ENCODE measurements at places on chromosomes 2 and 18.

- no peak for DNase-seq
Measured at GRCh38 chr2:51065276-51065675, 33.3 kb upstream of the NRXN1 start.

DNA sequence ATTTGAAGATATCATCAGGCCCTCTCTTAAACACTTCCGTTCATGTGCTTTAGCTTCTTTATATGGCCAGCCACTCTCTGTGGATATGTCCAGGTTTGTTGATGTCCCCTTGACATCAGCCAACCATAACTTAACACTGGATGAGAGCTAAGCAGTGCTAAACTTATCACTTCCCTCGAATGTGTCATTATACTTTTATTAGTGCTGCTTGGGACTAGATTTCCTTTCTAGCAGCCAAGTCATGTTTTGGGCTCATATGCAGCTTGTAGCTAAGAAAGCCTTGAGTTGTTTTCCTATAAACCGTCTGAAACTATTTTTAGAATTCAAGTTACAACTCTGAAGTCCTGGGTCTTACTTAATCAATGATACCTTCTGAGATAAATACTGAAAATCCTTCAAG, 144.8 kb upstream of the TNP1 start:
- DNase-seq = no peak

DNA sequence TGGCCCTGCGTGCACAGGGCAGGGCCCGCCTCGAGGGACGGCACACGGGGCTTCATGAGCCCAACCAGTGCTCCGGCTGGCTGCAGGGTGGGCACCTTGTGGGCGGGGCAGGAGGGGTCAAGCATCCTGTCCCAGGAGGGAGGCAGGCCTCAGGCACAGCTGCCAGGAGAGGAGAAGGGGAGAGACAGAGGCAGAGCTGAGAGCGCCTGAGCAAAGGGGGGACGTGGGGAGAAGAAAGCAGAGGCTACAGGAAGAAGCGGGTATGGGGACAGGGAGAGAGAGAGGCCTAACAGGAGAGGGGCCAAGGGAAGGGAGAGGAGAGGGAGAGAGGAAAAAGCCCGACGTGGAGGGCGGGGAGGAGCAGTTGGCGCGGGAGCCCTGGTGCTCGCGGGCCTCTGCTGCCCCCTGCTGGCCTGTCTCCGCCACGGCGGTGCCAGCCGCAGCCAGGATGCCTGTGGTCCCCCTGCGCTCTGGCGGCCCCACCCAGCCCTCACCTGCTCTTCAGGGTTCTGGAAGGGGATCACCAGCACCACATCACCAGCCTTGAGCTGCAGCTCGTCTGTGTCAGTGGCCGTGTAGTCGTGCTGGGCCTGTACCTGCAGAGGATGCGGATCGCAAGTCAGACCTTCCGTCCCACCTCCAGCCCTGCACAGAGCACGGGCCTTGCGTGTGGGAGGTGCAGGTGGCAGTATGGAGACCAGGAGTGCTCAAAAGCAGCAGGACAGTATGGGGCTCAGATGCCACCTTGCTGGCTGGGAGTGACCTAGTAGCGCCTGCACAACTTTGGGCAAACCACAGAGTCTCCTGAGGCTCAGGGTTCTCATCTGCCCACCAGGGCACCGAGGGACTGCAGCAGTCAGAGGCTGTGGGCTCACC, 56.8 kb downstream of the BIN1 start:
- DNase-seq = no peak

DNA sequence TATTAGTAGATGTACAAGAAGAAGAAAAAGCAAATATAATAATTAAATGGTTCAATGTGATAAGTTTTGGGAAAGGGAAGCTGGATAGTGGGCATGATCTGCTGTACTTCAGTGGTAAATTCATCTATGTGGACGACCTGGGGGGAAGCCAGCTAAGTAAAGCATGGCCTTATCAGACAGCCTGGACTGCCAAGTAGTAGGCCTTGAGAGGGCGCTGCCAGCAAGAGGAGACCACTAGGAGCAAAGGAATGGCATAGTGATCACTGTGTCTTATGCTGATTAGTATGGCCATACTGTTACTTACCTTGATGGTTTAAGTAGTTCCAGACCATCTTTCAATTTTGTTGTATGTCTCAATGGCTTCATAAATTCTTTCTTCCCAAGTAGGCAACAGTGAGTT, 287.6 kb downstream of the SETBP1 start:
- no peak for DNase-seq

GRCh38 chr2:3377279-3377611, 373 bp downstream of the EIPR1 start:
- no peak for DNase-seq

- DNase-seq = peak; percentile 90
Measured at GRCh38 chr2:48852938-48853337, 97.4 kb upstream of the LHCGR start.

- DNase-seq = no peak
Measured at GRCh38 chr2:101328474-101329007, 20.0 kb upstream of the RNF149 start.

DNA sequence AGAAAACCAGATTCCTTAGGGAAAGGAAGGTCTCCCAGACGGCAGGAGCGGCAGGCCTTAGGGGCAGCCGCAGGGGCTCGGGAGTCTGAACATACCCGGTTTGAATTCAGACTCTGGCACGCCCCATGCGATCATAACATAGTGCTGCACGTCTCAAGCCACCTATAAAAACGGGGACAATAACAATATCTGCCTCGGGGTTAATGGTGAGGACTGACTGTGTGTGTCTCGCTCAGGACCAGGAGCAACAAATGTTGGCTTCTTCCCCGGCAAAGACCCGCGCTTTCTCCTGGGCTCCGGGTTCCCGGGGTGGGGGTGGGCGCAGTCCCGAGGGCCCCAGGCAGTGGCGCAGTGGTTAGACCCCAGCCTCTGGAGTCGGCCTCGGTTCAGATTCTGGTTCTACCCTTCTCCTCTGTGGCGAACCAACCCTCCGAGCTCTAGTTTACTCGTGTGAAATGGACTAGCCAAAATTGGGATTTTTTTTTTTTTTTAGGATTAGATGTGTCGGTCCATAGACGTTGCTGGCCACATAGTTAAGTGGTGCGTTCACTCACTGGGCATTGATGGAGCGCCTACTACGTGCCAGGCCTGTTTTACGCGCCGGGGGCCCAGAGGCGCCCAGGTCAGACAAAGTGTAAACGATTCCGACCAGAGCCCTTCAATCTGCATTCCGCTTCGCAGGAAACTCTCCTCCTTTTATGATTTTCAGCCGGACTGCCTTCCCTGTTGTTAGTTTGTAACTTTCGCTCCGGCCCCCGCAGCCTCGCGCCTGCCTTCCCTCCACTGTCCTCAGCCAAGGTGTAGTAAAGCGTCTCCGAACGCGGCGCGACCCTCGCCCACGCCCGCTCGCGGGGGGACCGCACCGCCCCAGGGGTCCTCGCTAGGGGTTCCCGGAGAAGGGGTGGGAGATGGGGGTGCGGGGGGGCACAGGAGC, 820 bp upstream of the SH3BP4 start:
- no peak for DNase-seq

DNA sequence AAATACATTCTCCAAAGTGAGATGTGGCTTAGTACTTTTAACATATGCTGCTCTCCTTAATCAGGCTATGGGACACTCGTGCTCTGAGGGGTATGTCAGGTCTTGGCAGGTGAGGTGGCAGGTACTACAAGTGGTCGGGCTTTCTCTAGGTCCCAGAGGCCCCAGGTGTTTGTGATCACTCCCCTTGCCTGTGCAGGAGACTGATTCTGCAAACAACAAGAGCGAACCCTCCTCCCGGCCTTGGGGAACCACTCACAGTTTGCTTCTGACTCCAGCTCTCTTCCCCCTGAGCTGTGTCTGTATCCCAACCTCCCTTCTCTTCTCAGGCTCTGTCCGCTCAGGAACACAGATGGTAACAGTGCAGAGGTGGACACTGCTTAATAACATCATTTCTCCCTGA, 48.1 kb downstream of the ATOH8 start:
- DNase-seq = no peak

DNA sequence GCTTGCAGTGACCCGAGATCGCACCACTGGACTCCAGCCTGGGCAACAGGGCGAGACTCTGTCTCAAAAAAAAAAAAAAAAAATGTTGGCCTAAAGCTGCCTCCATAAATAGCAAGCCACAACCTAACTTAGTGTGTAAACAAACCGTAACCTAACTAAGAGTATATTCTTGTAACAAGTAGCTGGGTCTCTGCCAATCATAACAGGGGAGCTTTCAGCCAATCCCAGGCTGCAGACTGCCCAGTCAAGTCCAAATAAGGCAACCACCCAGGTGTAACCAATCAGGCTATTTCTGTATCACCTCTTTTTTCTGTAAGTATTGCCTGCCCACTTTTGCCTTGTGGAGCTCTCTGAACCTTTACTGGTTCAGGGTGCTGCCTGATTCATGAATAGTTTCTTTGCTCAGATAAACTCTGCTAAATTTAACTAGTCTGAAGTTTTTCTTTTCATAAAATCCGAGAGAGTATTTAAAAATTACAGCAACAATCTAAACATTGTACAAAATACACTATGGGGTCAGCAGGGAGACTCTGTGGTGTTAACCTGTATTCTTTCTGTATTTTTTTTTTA, 4.5 kb downstream of the PSTPIP2 start:
- no peak for DNase-seq

GRCh38 chr2:152335016-152335725, at the start of gene FMNL2:
FMNL2 (plus strand) TSS chr2:152335174.
- DNase-seq = no peak

- DNase-seq = no peak
Measured at GRCh38 chr2:241177526-241178334, 10.7 kb upstream of the ANO7 start.

DNA sequence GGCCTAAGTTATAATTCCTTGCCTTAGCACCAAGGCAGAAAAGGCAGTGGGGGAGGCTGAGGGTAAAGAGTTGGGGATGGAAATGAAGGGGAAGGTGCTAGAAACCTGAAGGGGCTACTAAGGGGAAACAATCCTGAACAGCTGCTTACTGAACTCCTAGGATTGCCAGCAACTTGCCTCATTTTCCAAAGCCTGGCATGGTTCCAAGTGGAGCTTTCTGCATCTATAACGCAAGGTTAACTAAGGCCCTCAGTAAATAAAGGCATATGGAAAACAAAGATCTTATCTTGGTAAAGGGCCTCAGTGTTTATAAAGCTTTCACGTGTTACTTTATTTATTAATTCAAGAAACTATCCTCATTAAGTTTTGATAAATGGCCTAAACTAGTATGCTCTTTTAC, 10.9 kb downstream of the MEP1B start:
- DNase-seq = no peak

GRCh38 chr2:170271340-170271739, 93.4 kb downstream of the MYO3B start:
- no peak for DNase-seq

DNA sequence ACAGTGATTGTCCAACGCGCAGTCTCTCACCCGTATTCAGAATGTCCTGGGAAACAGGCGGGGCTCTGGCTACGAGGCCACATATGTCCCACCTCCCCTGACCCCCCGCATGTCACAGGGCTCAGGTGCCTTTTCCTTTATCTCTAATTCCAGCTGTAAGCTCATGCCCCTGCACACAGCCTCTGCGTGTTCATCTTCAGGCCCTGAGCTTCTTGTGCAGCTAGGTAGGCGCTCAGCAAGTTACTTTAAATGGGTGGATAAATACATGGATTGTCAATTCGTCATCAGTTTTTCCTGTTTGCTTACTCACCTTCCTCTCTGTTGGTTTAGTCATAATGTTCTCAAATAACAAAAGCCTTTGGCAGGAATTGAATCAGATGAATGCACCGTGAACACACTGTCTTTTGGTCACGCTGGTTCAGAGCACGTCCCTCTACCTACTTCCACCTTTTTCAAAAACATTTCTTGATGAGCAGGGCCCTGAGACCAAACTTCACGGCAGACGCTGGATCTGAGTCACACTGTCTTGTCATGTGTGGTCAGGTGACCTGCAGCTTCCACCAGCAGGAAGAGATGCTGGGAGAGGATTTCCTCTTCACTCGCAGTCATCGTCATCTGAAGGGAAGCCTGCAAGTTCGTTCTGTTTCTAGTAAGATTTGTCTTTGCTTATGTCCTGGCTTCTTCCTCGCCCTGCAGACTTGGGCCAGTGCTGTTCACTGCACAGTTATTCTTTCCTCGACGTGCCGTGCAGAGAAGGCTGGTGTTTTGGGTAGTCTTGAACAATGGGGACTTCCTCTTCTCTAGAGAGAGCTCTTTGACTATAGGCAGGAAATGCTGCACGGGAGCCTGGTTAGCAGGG, 138.1 kb downstream of the PTGR3 start:
- DNase-seq = peak; percentile 12

- no peak for DNase-seq
Measured at GRCh38 chr2:110115291-110116032, at the start of gene MALL. MALL (minus strand) TSS chr2:110115822; CDS start chr2:110115792, 30 bp downstream.

DNA sequence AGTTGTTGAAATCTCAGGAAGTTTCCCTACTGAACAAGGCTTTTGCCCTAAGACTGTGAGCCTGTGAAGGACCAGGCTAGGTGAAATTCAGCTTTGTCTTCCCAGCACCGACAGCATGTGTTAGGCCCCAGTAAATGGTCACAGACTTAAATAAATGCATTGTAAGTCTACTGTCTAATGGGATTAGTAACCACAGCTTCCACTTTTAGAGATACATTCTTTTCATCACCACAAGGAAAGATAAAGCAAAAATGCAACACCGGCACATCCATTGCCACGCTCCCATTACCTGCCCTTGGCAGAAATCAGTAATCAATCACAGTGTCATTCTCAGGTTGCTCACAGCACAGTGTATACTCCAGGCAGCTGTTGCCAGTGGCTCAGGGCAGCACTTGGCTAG, 59.3 kb downstream of the CRACDL start:
- DNase-seq = no peak

GRCh38 chr2:68295516-68295915, 24.2 kb downstream of the CNRIP1 start:
- no peak for DNase-seq

GRCh38 chr2:216721141-216721540, 25.8 kb upstream of the IGFBP5 start:
- no peak for DNase-seq

GRCh38 chr2:64789466-64790320, 136.0 kb upstream of the SERTAD2 start:
- DNase-seq = no peak

- no peak for DNase-seq
Measured at GRCh38 chr2:139201516-139201915, 421.3 kb upstream of the NXPH2 start.

DNA sequence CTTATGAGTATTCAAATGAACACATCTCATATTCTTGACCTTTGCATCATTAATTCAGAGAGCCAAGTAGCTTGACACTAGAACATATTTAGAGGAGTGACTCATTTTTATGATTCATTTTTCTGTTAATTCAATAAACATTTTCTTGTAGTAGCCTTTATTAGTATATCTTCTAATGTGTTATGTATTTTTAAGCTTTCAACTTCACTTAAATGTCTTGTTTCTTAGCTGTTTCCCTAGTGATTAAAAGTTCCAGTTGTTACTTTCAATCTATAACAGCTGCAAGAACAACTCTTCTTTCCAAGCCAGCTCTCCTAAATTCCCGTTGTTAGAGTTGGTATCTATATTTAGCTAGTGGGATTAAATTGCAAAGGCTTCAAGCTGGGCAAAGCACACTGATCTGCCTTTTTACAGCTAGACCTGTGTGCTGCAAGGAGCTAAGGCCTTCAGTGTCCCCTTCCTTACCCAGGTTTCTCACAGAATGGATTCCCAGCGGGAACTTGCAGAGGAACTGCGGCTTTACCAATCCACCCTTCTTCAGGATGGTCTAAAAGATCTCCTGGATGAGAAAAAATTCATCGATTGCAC, at the start of gene KLHL41:
Gene KLHL41, plus strand, starts transcription at position 405 of the 588 bp plus-strand sequence. Its CDS starts 77 bp downstream, at position 482.
- peak; percentile 6 for DNase-seq

GRCh38 chr2:170030040-170030439, 147.9 kb upstream of the MYO3B start:
- no peak for DNase-seq
